ENCODE measurements at places on chromosomes 12 and 14.

DNA sequence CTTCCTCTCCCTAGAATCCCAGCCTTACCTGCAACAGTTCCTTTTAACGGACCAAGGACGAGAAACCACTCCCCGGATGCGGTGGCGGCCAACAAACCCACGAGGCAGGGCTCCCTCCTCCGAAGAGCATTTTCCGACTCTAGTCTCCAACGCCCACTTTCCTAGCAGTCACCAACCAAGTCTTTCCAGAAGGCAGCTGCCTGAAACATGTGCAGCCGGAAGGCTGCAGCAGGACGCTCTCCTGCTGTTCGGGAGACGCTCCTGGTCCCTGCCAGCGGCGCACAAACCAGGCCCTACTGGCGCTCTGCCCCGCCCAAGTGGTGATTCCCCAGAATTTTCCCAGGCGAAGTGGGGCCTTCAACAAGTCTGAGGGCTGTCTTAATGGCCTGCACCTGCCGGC lies 21.1 kb upstream of the ADAM20 start:
- peak overlapping the region; percentile 68 for H3K27ac ChIP-seq
- no peaks in the 10 kb centered on the region for H3K27me3 ChIP-seq
- H3K4me3 ChIP-seq, result no peak overlapping the region
- no peak for DNase-seq
- no peaks in the 10 kb centered on the region for H3K4me1 ChIP-seq

DNA sequence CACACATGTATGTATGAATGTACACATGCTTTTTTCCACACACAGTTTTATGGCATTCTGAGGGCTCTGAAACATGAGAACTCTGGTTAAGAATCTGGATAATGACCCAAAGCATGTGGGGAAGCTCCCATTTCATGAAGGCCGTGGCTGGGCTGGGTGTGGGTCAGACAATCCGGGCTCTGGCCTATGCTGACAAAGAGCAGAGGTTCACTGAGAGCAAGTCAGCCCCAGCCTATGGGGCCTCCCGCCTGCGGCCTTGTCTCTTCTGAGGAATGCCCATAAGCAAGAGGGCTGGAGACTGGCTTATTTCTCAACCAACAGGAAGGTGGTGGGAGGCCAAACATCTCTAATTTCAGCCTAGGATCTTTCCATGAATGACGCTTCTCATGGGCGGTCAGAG lies 8.5 kb downstream of the MYH6 start:
- H3K36me3 ChIP-seq, result no peaks in the 10 kb centered on the region
- H3K4me3 ChIP-seq, result no peak overlapping the region
- no peak overlapping the region for H3K27ac ChIP-seq

DNA sequence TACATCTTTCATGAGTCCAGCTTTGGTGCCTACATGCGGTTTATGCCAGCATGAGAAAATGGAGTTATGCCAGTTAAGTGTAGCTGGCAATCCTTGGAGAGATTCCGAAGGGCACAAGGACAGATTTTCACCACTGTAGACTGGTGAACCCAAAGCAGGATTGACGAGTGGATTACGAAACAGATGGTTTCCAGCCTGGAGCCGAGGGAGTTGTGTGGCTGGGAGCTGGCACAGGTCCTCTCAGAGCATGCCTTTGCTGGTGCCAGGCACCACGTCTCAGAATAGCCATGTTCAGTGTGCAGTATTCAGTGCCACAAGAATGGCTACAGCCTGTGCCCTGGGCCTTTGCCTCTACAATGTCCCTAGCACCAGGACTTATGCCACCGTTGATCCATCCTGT lies 13.2 kb downstream of the KCNH3 start:
- no peak overlapping the region for H3K27ac ChIP-seq
- H3K36me3 ChIP-seq, result peaks cover 2% of the 10 kb centered on the region

DNA sequence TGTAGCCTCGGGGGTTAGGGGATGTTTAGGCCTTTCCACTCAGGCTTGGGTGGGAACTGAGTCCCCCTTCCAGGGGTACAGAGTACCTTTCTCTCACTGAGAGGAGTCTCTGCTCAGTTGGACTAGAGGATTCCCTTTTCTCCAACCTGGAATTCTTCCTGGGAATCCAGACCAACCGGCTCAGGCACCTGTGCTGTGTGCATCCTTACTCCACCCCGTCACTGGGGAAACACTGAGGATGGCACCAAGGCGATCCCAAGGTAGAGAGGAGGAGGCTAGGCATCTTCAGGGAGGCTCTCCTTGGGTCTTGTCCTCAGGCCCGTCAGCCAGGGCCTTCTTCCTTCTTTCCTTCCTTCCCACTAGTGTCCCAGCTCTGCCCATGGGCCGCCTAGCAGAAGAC lies 871 bp upstream of the TGM1 start:
- DNase-seq, result no peak
- H3K4me3 ChIP-seq, result no peak overlapping the region
- H3K4me1 ChIP-seq, result no peaks in the 10 kb centered on the region
- H3K36me3 ChIP-seq, result peaks cover 2% of the 10 kb centered on the region
- H3K27me3 ChIP-seq, result no peaks in the 10 kb centered on the region
- H3K27ac ChIP-seq, result no peak overlapping the region

GRCh38 chr14:79091381-79091963 lies 921.3 kb downstream of the NRXN3 start:
- DNase-seq, result no peak
- H3K27me3 ChIP-seq, result peaks cover 4% of the 10 kb centered on the region
- no peak overlapping the region for H3K4me3 ChIP-seq
- peaks cover 15% of the 10 kb centered on the region for H3K4me1 ChIP-seq
- no peak overlapping the region for H3K27ac ChIP-seq
- no peaks in the 10 kb centered on the region for H3K36me3 ChIP-seq

GRCh38 chr12:76311796-76312195 lies 36.4 kb downstream of the BBS10 start:
- no peak for DNase-seq
- H3K4me3 ChIP-seq, result no peak overlapping the region
- no peak overlapping the region for H3K27ac ChIP-seq

GRCh38 chr12:46158501-46158900 lies 110.3 kb downstream of the SLC38A1 start:
- no peak overlapping the region for H3K4me3 ChIP-seq
- peaks cover 10% of the 10 kb centered on the region for H3K36me3 ChIP-seq
- no peaks in the 10 kb centered on the region for H3K4me1 ChIP-seq
- H3K27ac ChIP-seq, result no peak overlapping the region
- no peaks in the 10 kb centered on the region for H3K27me3 ChIP-seq

DNA sequence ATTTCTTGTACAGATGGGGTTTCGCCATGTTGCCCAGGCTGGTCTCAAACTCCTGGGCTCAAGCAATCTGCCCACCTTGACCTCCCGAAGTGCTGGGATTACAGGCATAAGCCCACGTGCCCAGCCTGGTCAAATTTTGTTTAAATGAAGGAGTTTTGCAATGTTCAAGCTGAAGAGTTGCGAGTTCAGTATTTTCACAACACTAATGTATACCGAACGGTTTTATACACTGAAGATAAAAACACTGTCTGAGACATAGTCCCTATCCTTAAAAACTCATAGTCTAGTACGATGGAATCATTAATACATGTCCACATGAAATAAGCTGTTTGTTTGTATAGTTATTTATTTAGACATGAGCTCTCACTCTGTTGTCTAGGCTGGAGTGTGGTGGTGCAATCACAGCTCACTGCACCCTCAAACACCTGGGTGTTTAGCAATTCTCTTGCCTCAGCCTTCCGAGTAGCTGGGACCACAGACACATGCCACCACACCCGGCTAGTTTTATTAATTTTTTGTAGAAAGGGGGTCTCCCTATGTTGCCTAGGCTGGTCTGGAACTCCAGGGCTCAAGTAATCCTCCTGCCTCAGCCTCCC lies 15.4 kb downstream of the TRAPPC6B start:
- H3K4me3 ChIP-seq, result no peak overlapping the region
- H3K27me3 ChIP-seq, result no peaks in the 10 kb centered on the region
- DNase-seq, result no peak
- H3K4me1 ChIP-seq, result no peaks in the 10 kb centered on the region
- H3K27ac ChIP-seq, result no peak overlapping the region
- no peaks in the 10 kb centered on the region for H3K36me3 ChIP-seq

GRCh38 chr12:120936197-120936596 lies 32.0 kb upstream of the SPPL3 start:
- no peaks in the 10 kb centered on the region for H3K4me1 ChIP-seq
- no peaks in the 10 kb centered on the region for H3K36me3 ChIP-seq
- H3K27ac ChIP-seq, result no peak overlapping the region
- no peak overlapping the region for H3K4me3 ChIP-seq
- peaks cover 4% of the 10 kb centered on the region for H3K27me3 ChIP-seq

- H3K4me3 ChIP-seq, result no peak overlapping the region
- no peaks in the 10 kb centered on the region for H3K4me1 ChIP-seq
- no peak overlapping the region for H3K27ac ChIP-seq
- no peak for DNase-seq
These were observed 414.0 kb upstream of the ATP2B1 start for GRCh38 chr12:90122681-90123080.

DNA sequence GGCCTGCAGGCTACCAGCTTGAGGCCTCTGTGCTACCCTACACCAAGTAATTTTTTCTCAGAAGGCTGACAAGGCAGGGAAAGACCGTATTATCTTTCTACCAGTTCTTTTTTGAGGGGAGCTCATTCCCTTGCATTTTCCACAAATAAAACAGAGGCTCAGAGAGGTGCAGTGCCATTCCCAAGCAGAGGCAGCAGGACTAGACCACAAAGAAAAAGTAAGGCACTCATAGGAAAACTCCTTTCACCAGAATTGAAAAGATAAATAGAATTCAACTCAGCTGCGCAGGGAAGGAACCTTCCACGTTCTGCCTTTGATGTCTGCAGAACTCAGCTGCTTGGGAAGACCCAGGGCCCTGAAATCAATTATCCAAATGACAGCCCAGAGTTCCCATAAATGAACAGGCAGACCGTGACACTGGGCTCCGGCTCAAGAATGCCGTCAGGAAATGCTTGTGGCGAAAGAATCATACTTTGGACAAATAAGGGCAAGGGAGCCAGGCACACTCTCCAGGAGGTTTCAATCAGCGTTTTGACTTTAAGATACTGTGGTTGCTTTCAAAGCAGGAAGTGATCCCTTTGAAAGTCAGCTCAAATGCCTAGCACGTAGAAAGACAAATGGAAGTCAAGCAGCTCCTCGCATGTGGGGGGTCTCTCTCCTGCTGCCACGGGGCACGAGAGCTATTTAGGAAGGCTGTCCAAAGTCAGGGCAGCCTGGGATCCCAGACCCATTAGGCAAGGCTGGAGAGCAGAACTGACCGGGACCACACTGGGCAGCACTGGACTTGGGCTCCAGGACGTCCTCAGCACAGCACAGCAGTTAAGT lies 14.0 kb downstream of the KCTD10 start:
- H3K36me3 ChIP-seq, result peaks cover 4% of the 10 kb centered on the region
- H3K27ac ChIP-seq, result peak overlapping the region; percentile 93
- peak overlapping the region; percentile 70 for H3K4me3 ChIP-seq
- H3K4me1 ChIP-seq, result peaks cover 85% of the 10 kb centered on the region
- DNase-seq, result peak; percentile 21

DNA sequence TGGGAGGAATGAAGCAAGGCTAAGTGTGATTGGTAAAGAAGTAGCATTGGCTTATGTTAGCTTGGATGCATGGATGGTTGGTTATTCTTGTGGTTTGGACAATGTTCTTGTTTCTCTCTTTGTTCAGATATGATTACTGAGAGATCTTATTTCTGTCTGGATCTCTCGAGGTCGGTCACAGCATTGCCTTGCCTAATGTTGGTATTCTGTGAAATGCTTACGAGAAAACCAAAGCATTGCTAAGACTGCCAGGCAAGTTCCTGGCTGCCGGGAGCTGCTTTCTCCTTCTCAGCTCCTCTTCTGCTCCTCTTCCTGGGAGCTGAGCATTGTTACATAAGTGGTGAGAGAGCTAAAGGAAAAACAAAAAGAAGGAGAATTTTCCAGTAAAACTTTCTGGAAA lies 7.4 kb upstream of the RND1 start:
- no peaks in the 10 kb centered on the region for H3K27me3 ChIP-seq
- H3K36me3 ChIP-seq, result no peaks in the 10 kb centered on the region
- no peak overlapping the region for H3K4me3 ChIP-seq
- no peak overlapping the region for H3K27ac ChIP-seq
- no peak for DNase-seq
- H3K4me1 ChIP-seq, result peaks cover 11% of the 10 kb centered on the region

DNA sequence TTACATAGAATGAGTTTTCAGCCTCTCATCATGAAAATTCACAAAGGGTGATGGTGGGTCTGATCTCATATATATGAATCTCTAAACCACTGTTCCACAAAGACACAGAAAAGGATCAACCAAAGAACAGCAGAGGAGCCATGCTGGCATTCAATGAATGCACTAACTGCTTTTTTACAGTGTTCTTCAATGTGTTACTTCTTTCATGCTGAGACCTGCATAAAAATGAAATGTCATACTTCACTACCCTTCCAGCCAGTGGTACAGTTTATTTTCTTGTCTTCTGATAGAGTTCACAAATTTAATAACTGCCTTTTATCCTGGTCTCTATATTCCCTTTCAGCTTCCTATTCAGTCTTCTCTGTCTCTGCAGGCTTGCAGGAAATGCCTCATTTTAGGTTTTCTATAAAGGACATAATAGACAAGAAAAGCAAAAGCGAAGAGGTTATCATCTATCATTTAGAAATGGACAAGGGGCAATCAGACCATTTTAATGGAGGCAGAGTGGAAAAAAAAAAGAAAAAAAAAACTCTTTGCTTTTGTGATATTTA lies 836.7 kb upstream of the FOXG1 start:
- no peak overlapping the region for H3K4me3 ChIP-seq
- no peaks in the 10 kb centered on the region for H3K36me3 ChIP-seq
- DNase-seq, result no peak
- H3K27me3 ChIP-seq, result no peaks in the 10 kb centered on the region
- H3K4me1 ChIP-seq, result peaks cover 12% of the 10 kb centered on the region

DNA sequence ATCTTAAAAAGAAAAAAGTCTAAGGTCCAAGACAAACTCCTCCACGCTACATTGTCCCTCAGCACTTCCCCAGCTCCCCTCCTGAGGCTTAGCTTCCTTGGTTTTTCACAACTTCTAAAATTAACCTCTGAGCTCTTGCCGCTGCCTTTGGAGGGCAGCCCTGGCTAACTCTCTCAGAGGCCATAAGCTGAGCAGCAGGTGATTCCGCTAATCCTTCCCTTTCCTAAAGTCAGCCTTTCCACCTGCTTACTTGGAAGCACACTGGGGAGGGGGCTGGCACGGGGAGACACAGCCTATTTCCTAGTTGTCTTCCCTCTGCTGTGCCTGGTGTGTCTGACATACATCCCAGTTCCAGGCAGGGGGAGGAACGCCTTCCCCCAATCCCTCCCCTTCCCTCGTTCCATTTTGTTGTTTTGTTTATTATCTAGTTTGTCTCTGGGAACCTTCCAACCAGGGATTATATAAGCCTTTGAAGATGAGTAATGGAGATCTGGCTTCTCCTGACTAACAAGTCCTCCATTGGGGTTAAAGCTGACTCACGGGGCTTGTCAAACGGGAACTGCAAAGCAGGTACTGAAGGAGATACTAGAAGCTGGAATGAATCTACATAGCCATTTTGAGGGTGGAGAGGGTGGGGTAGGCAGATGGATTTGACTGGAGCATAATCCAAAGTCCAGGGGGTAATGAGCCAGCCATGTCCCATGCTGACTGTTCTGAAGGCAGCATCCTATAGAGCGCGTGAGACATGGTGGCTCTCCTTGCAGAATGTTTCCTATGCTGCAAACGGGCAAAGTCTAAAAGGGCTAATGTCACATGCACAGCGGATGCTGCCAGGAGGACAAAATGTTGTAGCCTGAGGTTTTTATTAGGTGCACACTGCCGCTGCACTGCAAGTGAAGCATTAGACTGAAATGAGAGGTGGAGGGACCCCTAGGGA lies 230.8 kb downstream of the FOXN3 start:
- peaks cover 7% of the 10 kb centered on the region for H3K36me3 ChIP-seq
- H3K4me1 ChIP-seq, result peaks cover 21% of the 10 kb centered on the region
- H3K4me3 ChIP-seq, result no peak overlapping the region
- H3K27me3 ChIP-seq, result no peaks in the 10 kb centered on the region
- no peak for DNase-seq

- H3K36me3 ChIP-seq, result peaks cover 12% of the 10 kb centered on the region
- H3K4me3 ChIP-seq, result no peak overlapping the region
- H3K4me1 ChIP-seq, result peaks cover 9% of the 10 kb centered on the region
- no peak overlapping the region for H3K27ac ChIP-seq
These were observed 257.8 kb upstream of the CCDC196 start for GRCh38 chr14:66228267-66228970.

All from neural crest cell (in vitro differentiated cells).